SJSA1 (cell line): ENCODE measurements at places on chromosomes 12 and 14. TPM values are rescaled to one million over a fixed set of nuclear protein-coding genes. Genes with fewer than 3 reads are reported as not detected.

DNA sequence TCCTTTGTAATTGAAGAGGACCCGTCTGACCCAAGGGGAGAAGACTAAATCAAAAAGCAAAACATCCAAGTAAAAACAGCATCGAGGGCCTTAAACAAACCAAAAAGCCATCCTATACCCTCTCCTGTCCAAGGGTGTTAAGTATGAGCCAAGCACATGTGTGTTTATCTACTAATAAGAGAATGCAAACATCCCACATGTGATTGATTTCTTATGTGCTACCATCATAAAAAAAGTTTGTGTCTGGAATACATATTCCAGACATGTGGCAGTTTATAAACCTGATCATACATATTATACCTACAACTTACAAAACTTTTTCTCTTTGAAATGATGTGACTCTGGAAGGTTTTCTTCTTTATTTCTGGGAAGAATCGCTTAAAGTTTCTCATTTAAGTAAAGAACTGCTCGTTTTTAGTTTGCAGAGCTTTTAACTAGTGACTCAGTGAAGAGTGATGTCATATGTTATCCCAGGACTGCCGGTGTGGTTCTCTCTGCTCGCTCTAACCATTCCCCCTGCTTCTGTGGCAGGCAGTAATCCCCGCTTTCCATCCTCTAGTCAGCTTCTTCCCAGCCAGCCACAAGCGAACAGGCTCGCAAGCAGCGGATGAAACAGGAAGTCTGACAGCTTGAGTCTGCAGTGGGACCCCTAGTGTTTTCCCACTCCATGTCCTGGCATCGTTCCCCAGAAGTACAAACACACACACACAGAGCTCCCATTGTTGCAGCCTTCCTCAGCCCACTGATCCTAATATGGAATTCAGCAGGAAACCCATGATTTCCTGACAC lies 431 bp upstream of the RHOJ start:
- H3K4me3 ChIP-seq: peak overlapping the region; percentile 29
- peak; percentile 86 for DNase-seq
- peak overlapping the region; percentile 59 for H3K27ac ChIP-seq
- no peaks in the 10 kb centered on the region for H3K27me3 ChIP-seq

DAO gene
- total RNA-seq: not detected in 2 replicates

- no peaks in the 10 kb centered on the region for H3K27me3 ChIP-seq
- H3K4me3 ChIP-seq: no peak overlapping the region
- H3K27ac ChIP-seq: no peak overlapping the region
- no peak for DNase-seq
Observed at GRCh38 chr12:6849427-6849826, 1.7 kb downstream of the CDCA3 start.

GRCh38 chr14:29579838-29580237 lies 347.8 kb downstream of the PRKD1 start:
- H3K27me3 ChIP-seq: no peaks in the 10 kb centered on the region
- H3K27ac ChIP-seq: no peak overlapping the region
- no peaks in the 10 kb centered on the region for H3K4me1 ChIP-seq
- H3K4me3 ChIP-seq: no peak overlapping the region

- no peaks in the 10 kb centered on the region for H3K36me3 ChIP-seq
- DNase-seq: peak; percentile 39
- H3K27ac ChIP-seq: no peak overlapping the region
- no peaks in the 10 kb centered on the region for H3K27me3 ChIP-seq
- H3K4me3 ChIP-seq: no peak overlapping the region
Observed at GRCh38 chr12:5200278-5201087, 156.8 kb downstream of the KCNA5 start.

DNA sequence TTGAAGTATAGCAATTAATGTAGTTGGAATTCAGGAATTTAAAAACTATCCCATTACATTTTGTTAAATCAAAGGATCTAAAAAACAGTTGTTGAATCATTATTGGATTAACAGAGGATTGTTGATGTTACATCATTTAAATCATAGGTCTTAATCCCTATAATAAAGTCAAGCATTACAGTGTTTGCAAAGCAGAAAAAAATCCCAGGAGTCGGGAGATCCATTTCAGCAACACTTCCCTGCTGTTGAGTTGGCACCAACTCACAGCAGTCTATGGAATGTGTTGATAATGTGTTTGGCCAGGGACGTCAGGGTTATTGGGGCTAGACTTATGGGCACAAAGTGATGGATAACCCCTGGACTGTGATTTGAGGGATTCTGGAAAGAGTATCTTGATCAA lies 99.1 kb upstream of the TMTC1 start:
- no peaks in the 10 kb centered on the region for H3K27me3 ChIP-seq
- no peaks in the 10 kb centered on the region for H3K36me3 ChIP-seq
- no peaks in the 10 kb centered on the region for H3K4me1 ChIP-seq
- DNase-seq: no peak
- H3K4me3 ChIP-seq: no peak overlapping the region

HCAR2 gene
- total RNA-seq: not detected in 2 replicates

PMCH gene
- not detected in 2 replicates for total RNA-seq

- no peaks in the 10 kb centered on the region for H3K4me1 ChIP-seq
- no peaks in the 10 kb centered on the region; the same call in 1 of the 2 replicates for H3K27me3 ChIP-seq
- H3K4me3 ChIP-seq: no peak overlapping the region
Observed at GRCh38 chr12:109687250-109687649, 26.4 kb upstream of the FAM222A start.

GRCh38 chr14:36313898-36314297 lies 6.5 kb downstream of the MBIP start:
- peaks cover 43% of the 10 kb centered on the region for H3K36me3 ChIP-seq
- H3K4me1 ChIP-seq: no peaks in the 10 kb centered on the region
- DNase-seq: no peak

CACNA1C gene
- 6.1 and 17.0 TPM in 2 replicates for total RNA-seq

GRCh38 chr14:67526676-67527459 lies 6.2 kb upstream of the PLEKHH1 start:
- H3K4me3 ChIP-seq: no peak overlapping the region
- H3K27ac ChIP-seq: no peak overlapping the region
- peaks cover 7% of the 10 kb centered on the region for H3K27me3 ChIP-seq
- no peaks in the 10 kb centered on the region for H3K4me1 ChIP-seq

DNA sequence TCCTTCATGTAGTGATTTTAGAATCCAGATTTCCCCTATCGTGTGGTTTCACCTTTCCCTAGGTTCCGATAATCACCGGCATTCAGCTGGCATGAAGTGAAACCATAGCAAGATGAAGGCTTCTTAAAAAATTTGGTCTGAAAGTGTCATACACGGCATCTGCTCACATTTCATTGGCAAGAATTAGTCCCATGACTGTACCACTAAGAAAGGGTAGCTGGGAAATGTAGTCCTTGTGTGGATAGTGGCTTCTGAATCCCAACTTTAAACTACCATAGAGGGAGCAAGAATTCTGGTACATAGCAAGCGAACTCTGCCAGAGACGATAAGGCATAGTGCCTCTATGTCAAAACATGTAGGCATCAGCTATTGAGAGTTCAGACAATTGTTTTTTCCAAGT lies 360.1 kb upstream of the TBX3 start:
- H3K27ac ChIP-seq: no peak overlapping the region
- no peaks in the 10 kb centered on the region for H3K27me3 ChIP-seq
- no peaks in the 10 kb centered on the region for H3K36me3 ChIP-seq
- no peak overlapping the region for H3K4me3 ChIP-seq

- DNase-seq: no peak
- H3K27ac ChIP-seq: no peak overlapping the region
- H3K4me1 ChIP-seq: no peaks in the 10 kb centered on the region
- no peaks in the 10 kb centered on the region for H3K27me3 ChIP-seq
- H3K4me3 ChIP-seq: no peak overlapping the region
Observed at GRCh38 chr14:22158560-22158959, 430.5 kb downstream of the DAD1 start.

DNA sequence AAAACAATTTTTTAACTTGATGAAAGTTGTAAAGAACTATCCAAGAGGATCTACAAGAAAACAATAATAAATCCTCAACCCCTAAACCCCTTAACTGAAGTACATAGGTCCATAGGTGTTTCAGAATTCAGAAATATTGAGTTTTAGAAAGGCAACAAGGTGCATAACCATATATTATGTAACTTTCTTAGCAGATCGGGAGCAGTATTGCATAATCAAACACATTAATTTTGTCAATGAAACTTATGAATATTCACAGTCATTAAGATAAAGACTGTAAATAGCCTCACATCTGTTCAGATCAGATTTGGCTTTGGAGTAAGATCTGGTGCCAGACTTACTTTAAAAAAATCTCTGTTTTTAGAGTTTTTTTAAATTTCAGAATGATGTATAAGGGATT lies 647.1 kb upstream of the FLRT2 start:
- H3K27me3 ChIP-seq: no peaks in the 10 kb centered on the region
- H3K4me1 ChIP-seq: no peaks in the 10 kb centered on the region
- H3K27ac ChIP-seq: no peak overlapping the region
- H3K4me3 ChIP-seq: no peak overlapping the region

CISTR gene
- total RNA-seq: not detected in 2 replicates

GRCh38 chr14:57749267-57749666 lies 116.6 kb downstream of the SLC35F4 start:
- no peak overlapping the region for H3K4me3 ChIP-seq
- no peaks in the 10 kb centered on the region for H3K27me3 ChIP-seq
- no peaks in the 10 kb centered on the region for H3K4me1 ChIP-seq
- H3K27ac ChIP-seq: no peak overlapping the region

GRCh38 chr14:104023325-104024055 lies 62.0 kb upstream of the ASPG start:
- no peaks in the 10 kb centered on the region for H3K36me3 ChIP-seq
- no peaks in the 10 kb centered on the region for H3K27me3 ChIP-seq

PLEK2 gene
- total RNA-seq: 15.9 and 20.0 TPM in 2 replicates

SRRM4 gene
- total RNA-seq: not detected in 2 replicates

DNA sequence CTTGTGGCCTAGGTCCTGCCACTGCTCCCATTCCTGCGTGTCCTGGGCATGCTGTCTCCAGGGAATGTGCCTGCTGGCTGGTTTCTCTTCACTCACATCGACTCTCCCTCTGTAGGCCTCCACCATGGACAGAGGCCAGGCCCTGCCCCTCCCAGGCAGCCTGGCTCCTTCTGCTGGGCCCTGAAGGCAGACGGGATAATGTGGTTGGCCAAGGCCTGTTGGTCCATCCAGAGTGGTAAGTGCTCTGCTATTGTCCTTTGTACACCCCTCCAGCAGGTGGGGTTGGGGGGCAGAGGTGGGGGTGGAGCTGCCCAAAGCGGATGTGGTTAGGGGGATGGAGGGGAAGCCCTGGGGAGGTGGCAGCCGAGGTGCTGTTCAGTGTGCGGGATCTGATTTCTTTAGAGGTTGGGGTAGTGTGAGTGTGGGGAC lies 9.5 kb upstream of the NR4A1 start:
- peaks cover 19% of the 10 kb centered on the region for H3K36me3 ChIP-seq
- DNase-seq: no peak
- H3K27me3 ChIP-seq: no peaks in the 10 kb centered on the region
- H3K27ac ChIP-seq: no peak overlapping the region
- H3K4me3 ChIP-seq: no peak overlapping the region

GRCh38 chr14:84671776-84672175 lies 858.2 kb upstream of the FLRT2 start:
- H3K4me3 ChIP-seq: no peak overlapping the region
- DNase-seq: no peak
- H3K36me3 ChIP-seq: no peaks in the 10 kb centered on the region
- no peak overlapping the region for H3K27ac ChIP-seq
- no peaks in the 10 kb centered on the region for H3K27me3 ChIP-seq

DNA sequence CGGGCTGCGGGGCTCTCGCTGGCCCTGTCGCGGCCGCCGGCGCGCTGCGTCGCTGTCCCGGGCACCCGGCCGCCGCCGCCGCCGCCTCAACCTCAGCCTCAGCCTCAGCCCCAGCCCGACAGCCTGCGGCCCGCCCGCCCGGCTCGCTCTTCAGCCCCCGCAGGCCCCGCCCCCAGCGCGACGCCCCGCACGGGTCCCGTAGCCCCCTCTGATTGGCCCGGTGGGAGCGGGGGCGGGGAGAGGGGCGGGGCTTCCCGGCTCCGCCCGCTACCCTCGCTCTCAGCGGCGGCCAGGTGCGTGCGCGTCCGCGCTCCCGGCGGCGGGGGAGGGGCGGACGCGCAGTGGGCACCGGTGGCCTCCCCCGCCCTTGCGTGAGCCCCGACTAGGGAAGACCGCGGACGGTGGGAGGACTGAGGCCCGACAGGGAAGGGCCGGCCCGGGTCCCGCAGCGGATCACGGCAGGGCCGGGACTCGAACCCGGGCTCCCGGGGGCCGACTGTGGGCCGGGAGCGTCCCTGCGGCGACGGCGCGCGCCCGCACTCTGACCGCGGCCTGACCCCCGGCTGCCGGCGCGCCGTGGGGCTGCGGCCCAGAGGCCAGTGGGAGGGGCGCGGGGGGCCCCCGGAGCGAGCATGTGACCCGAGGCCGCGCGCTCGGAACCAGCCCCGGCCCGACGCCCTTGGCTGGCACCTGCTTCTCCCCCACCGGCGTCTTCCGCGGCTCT lies at the start of gene PPP1R13B:
Gene PPP1R13B (minus strand): TSS at position 125 of the 724 bp plus-strand sequence. CDS start 268 bp downstream, outside the sequence.
- peak within 1 kb of the TSS; percentile 78 for H3K4me3 ChIP-seq
- peaks cover 14% of the 10 kb centered on the region for H3K4me1 ChIP-seq
- no peak within 1 kb of the TSS for H3K27ac ChIP-seq
- DNase-seq: peak; percentile 88
- no peaks in the 10 kb centered on the region for H3K36me3 ChIP-seq

SPTB gene
- 1.1 and 2.0 TPM in 2 replicates for total RNA-seq

DNA sequence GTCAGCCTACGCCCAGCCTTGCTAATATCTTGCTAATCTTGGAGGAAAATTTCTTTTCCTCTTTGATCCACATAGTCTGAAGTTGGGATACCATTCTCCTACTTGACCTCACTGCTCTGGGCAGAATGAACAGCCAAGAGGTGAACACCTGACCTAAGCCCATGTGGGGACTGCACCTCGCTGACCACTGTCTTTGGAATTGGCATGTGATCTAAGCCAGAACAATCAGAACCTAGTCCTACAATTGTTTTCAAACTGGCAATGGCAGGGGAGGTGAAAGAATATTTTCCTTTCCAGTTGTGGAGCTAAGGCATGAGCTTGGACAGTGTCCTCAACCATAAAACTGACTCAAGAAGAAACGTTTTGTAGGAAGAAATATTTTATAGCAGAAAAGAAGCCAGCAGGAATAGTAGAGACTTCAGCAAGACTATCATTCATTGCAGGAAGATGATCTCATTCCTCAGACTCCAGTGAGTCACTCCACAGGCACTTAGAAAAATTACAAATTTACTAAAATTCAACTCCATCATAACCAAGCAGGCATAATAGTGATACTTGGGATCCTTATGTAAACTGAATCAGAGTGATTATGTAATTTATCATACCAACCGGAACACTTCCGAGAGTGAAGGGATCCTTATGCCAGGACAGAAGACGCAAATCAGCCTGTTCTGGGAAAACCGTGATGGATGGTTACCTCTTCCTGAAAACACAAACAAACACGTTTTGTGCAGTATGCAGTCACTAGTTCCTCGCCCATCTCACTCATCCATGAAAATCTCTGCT lies 14.7 kb downstream of the PTPRO start:
- peak; percentile 61 for DNase-seq
- peaks cover 15% of the 10 kb centered on the region for H3K4me1 ChIP-seq
- no peaks in the 10 kb centered on the region for H3K36me3 ChIP-seq
- H3K4me3 ChIP-seq: no peak overlapping the region

DNA sequence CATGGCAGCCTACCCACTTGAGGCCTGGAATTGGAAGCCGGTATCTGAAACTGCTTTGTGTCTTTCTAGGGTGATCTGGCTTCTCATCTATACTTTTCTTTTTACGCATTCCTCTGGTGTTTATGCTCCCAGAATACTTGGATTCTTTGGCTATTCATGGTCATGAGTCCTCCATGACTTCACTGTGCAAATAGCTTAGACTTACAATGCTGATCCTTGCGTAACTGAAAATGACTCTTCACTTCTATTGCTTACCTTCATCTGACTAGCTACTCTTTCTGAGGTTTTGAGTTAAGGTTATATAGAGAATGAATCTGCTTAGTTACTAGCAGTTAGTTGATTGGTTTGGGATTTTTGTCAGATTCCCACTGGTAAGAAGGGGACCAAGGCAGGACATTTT lies 121.7 kb upstream of the NOVA1 start:
- no peak overlapping the region for H3K4me3 ChIP-seq
- no peak overlapping the region for H3K27ac ChIP-seq
- no peaks in the 10 kb centered on the region for H3K27me3 ChIP-seq
- H3K36me3 ChIP-seq: no peaks in the 10 kb centered on the region
- H3K4me1 ChIP-seq: no peaks in the 10 kb centered on the region
- no peak for DNase-seq
